GM19239 (cell line): ENCODE measurements at places on chromosomes 1 and 21.

GRCh38 chr1:193321242-193321840 is 134.9 kb upstream of the B3GALT2 start:
- no peak for DNase-seq

DNA sequence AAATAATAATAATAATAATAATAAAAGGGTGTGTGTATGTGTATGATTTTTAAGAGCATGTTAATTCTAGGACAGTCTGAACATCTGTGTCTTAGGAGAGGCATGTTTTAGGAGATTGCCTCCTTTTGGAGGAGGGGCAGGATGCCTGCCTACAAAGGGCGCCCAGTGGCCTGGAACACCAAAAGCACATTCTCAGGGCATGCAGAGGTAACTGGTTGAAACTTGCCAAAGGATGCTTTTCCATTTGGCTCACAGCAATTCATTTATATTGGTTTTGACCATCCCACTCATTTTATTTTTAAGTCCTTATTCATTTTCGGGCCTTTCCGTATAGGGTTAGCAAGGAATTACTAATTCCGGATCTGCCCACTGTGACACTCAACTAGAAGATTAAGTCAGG is 21.1 kb upstream of the LAMC2 start:
- DNase-seq, result no peak

DNA sequence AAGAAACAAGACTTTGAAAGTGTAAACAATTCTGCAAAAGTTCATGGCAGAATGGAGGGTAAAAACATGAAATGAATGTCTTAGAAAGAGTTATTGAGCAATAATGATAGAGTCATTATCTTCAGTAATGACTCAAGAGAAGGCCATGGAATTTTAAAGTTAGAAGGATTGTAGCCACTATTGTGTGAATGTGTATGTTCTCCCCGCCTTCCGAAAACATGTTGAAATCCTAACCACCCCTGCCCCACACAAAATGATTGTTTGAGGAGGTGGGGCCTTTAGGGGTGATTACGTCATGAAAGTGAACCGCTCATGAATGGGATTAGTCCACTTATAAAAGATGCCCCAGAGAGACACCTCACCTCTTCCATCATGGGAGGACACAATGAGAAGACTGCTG is 93.8 kb upstream of the CCDC190 start:
- no peak for DNase-seq

- no peak for DNase-seq
Measured at GRCh38 chr1:112247036-112247597, 148.9 kb upstream of the CTTNBP2NL start.

- DNase-seq, result no peak
Measured at GRCh38 chr1:27166929-27167328, 12.0 kb upstream of the SLC9A1 start.

DNA sequence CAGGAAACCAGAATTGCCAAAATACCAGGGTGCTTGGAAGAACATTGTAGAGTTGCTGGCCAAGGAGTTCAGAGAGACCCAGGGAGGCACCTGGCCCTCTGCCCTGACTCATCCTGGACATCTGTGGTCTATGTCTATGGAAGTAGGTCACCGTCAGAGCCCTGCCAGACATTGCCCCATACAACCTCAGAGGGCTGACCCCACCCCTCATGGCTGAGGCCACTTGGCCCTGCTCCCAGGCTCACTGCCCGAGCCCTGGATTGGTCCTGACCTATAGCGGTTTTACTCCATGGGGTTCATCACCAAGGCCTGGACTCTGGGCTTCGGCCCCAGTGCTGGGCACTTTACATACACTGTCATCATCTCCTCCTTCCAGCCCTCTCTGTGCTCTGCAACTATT is 233.1 kb downstream of the PTPRU start:
- DNase-seq, result no peak

- DNase-seq, result no peak
Measured at GRCh38 chr1:25105836-25106235, 126.5 kb downstream of the SYF2 start.

GRCh38 chr1:145975216-145975615 is 10.7 kb downstream of the POLR3GL start:
- DNase-seq, result no peak

- no peak for DNase-seq
Measured at GRCh38 chr1:67898033-67898726, 64.9 kb upstream of the GNG12 start.

GRCh38 chr21:28253338-28253737 is 739.3 kb downstream of the LTN1 start:
- DNase-seq, result no peak

DNA sequence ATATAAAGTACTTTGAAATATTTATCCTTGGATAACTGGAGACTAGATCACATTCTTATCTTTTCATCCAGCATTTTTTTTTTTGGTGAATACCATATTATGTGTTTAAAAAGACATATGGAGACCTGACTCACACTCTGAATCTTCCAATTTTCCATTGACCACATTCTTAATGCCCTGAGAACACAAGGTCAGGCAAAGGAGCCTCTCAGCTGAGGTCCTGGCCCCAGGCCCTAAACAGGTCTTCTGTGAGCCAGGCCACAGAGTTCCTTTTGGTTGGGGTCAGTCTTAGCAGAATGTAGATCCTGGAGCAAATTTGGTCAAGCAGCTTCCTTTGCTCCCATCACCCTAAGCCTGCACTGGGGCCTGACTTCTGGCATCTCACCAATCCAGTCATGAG is 390.1 kb upstream of the ST6GALNAC5 start:
- DNase-seq, result no peak
